Endothelial cell (in vitro differentiated cells): ENCODE measurements at places on chromosomes 7 and 10.

GRCh38 chr7:118305671-118306070 is 81.2 kb downstream of the ANKRD7 start:
- DNase-seq, result no peak

DNA sequence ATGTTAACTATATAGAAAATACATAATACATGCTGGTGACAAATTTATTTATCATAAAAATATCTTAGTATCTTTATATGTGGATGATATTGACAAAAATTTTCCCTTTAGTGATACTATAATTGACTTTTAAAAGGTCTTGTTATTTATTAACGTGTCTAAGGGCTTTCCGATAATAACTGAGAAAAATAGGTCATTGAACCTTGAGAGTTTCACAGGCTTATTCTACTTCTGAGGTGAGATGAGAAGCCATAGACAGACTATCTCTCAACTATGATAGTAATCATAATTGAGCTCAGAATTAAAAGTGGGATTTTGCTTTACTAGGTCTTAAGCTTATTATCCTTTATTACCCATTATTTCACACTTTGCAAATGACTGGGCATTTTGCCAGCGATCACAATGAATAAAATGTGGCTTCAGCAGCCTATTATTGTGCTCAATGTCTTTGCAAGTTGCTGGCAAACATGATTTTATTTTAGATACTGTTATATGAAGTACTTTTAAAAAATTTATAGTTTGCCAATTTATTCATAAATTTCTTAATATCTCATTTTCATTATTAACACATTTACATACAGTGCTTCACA is 574.5 kb downstream of the ZWINT start:
- no peak for DNase-seq

DNA sequence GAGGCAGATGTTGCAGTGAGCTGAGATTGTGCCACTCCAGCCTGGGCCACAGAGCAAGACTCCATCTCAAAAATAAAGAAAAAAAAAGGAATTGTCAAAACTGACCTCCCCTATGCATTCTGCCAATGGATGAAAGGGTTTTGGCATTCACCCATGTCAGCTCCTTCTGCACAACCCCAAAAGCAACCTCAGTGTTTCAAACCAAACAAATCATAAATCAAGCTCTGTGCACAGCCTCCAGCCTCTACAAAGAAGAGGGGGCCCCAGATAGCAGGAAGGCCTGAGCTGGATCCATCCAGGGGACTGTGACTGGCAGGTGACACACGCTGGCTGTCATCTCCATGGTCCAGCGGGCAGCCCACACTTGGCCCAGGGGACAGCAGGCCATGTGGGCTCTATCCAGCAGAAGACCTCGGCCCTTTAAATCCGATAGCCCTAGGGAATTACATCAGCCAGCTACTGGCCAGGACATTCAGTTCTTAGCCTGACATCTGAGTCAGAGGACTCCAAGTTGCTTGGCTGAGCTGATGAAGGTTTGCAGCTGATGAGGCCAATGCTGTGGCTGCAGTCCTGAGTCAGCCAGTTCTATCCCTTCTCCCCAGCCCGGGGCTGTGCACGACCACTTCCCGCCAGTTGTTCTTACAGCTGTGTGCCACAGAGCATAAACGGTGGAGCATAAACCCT is 52.0 kb upstream of the FIGNL1 start:
- no peak for DNase-seq

- DNase-seq, result no peak
Observed at GRCh38 chr7:49172639-49173038, 248.3 kb downstream of the CDC14C start.

DNA sequence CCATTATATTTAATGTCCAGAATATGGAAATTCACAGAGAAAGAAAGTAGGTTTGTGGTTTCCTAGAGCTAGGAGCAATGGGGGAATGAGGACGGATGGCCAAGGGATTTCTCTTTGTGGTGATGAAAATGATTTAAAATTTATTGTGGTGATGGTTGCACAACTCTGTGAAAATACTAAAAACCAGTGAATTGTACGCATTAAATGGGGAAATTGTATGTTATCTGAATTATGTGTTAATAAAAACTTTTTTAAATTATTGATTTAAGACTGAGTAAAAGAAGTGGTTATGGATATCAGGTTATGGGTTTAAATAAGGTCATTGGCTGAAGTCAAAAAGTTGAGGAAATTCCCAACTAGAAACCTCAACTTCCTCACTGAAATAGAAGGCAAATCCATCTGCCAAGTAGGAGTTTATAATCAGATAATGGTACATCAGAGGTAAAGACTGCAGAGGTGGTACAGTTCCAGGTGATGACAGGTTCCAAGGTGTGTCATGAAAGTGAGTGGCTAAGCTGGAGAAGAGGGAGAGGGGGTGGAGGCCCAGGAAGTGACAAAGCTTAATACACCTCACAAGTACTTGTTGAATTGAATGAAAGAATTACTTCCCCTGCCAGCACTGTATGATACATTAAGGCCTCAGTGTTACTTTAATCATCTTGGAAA is 68.9 kb upstream of the CCDC71L start:
- no peak for DNase-seq
